ENCODE measurements at places on chromosomes 7 and 10.

DNA sequence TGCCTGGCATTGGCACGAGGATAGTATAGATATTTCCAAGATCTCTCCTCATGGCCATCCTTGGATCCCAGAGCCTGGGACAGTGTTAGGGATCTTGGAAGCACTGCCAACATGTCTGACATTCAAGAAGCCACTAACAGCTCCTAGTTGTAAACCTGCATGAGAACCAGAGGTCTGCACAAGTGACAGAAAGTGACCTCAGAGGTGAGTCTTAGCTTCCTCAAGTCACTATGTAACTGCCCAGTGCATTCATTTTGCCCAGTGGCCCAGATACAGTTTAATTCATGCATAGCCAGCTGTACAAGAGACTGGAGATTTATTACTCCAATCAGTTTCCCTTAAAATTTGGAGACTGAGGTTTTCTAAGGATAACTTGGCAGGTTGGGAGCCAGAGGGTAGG lies 16.7 kb downstream of the SUGCT start:
- no peak for DNase-seq

DNA sequence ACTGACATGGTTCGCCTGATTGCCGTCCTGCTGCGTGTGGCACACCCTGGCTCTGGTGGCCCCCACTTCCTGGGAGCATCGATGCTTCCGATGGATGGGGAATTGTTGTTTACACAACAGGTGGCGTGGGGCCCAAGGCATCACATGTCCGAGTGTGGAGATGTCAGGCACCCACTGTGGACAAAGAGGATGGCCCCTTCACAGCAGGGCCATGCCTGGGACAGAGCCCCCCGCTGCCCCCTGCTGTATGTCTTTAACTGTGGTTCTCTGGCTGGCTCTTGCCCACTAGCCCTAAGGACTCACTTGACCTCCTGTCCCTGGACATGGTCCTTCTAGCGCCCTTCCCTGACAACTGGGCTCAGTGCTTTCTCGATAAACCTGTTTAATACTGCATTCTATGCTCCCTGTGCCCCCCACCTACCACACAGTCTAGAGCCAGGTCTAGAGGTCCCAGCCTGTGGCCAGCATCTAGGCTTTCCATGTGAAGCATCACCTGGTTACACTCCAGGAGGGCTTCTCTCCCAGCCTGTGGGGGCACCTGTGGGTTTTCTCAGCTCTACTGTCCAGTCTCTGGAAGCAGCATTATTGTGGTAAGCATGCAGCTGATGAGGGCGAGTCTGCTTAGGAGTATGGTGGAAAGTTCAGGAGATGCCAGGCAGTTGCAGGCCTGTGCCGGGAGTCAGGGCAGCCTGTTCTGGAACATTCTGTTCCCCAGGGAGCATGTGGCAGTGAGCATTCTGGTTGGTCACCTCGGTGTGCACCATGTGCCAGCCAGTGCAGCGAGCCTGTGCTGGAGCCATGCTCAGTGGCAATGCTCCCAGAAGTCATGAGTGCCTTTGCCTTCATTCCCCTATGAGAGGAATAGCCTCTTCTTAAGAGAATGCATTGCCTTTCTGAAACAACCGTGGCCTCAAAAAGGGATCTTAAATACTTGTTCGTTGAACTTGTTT lies 10.4 kb downstream of the ADCY1 start:
- DNase-seq = no peak

GRCh38 chr10:31619531-31620061 lies 300.6 kb downstream of the ZEB1 start:
- DNase-seq = no peak

DNA sequence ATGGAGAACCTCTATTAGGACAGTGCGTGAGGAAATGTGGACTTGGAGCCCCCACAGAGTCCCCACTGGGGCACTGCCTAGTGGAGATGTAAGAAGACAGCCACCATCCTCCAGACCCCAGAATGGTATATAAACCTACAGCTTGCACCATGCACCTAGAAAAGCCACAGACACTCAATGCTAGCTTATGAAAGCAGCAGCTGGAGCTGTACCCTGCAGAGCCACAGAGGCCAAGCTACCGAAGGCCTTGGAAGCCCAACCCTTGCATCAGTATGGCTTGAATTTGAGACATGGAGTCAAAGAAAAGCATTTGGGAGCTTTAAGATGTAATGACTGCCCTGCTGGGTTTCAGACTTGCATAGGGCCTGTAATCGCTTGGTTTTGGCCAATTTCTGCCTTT lies 361.3 kb downstream of the ZNF248 start:
- DNase-seq = no peak

- DNase-seq = no peak
These were observed 13.1 kb downstream of the PLEKHA1 start for GRCh38 chr10:122387572-122387971.

DNA sequence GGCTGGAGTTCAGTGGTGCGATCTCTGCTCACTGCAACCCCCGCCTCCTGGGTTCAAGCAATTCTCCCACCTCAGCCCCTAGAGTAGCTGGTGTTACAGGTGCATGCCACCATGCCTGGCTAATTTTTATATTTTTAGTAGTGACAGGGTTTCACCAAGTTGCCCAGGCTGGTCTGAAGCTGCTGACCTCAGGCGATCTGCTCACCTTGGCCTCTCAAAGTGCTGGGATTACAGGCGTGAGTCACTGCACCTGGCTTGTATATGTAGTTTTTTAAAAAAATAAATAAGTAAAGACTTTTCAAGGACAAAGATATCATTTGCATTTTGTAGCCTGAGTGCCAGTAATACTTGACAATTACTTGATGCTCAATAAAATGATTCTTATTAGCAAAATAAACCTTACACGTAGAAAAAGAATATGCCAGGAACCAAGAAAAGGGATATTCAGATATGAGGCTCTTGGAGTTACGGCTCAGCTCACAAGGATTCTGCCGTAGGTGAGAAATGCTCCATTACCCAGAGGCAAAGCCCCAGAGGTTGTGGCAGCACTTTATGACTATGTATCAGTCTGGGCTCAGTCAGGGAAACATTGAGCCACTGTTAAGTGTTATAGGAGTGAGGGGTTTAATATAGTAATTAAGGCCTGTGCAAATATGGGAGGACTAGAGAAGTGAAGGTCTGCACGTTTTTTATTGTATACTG lies 98.5 kb downstream of the TPST1 start:
- DNase-seq = no peak

DNA sequence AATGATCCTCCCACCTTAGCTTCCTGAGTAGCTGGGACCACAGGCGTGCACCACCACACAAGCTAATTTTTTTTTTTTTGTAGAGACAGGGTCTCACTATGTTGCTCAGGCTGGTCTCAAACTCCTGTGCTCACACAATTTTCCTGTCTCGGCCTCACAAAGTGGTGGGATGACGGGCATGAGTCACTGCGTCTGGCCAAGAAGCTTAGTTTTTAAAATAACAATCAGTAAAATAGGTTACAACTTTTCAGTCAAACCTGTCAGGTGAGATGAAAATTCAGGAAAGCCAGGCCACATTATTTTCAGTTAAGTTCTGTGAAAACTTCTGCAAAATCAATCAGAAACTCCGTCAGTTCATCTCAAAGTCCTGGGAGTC lies 55.4 kb downstream of the FAM241B start:
- DNase-seq = no peak

GRCh38 chr10:30434273-30435072 lies 489 bp downstream of the MAP3K8 start:
- peak; percentile 77 for DNase-seq

DNA sequence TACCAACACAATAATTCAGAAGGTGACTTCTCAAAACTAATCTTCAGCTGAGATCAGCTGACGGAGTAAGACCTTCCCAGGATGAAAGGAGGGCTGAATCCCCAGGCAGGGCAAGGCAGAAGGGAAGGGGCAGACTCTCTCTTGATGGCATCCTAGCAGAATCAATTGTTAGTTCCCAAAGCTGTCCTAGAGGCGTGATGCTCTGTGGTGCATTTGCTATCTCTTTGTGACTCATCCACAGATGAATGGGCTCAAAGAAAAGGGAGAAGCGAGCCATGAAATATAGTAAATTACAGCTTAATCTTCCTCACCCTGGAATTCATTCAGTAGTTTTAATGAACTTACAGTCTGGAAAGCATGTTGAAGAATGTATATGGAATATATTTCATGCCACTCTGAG lies 37.2 kb downstream of the PDE1C start:
- DNase-seq = no peak

- DNase-seq = no peak
These were observed 13.2 kb downstream of the CALML5 start for GRCh38 chr10:5485948-5486852.

DNA sequence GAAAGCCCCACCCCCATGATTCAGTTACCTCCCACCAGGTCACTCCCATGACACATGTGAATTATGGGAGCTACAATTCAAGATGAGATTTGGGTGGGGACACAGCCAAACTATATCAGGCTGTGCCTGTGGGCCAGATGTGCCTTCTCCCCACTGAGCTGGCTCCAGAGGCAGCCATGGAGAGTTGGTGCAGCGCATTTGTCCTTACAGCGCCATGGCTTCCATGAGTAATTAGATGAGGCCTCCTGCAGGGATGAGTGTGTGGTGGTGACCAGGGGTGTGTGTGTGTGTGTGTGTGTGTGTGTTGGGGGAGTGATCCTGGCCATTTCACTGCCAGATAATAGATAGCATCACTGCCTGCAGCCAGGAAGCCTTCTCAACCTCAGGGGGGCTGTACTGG lies 94.6 kb downstream of the FANK1 start:
- DNase-seq = no peak

GRCh38 chr7:99975782-99976521 lies at the start of gene AZGP1:
Gene AZGP1, minus strand, starts transcription at chr7:99976031. Its CDS starts 11 bp downstream, at chr7:99976020.
- no peak for DNase-seq

- DNase-seq = no peak
These were observed 20.2 kb downstream of the CALML3 start for GRCh38 chr10:5545011-5545410.

DNA sequence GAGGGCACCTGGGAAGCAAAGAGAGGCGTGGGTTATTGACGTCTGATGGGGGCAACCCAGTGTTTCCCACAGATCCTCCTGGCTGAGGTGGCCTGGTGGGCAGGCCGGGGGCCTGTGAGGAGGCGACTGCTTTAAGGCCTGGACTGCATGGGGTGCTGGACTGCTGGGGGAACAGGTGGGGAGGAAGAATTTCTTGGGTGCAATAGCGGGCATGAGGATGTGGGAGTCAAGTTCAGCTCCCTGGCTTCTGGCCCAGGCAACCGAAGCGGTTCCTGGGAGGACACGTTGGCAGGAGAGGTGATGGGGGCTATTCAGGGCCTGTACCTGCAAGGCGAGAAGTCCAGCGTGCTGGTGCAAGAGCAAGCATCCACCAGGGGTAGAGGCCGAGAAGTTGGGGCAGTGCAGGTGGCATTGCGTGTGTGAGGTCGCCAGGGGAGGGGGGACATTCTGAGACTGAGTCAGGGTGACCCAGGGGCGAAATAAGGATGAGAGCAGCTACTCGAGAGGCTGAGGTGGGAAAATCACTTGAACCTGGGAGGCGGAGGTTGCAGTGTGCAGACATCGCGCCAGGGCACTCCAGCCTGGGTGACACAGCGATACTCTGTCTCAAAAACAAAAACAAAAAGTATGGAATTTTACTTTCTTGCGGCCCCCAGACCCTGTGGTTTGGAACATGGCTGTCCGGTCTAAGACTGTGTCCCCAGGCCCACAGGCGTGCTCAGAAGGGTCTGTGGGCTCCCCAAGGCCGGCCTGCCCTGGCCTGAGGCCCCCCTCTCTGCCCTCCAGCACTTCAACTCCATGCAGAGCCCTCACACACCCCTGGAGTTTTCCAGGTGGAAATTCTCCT lies 53.6 kb upstream of the ELN start:
- peak; percentile 47 for DNase-seq

- no peak for DNase-seq
These were observed 48.5 kb upstream of the KCNMA1 start for GRCh38 chr10:77686096-77686495.

- no peak for DNase-seq
These were observed 48.9 kb downstream of the ZCCHC24 start for GRCh38 chr10:79396520-79396919.

Measured in type B pancreatic cell (in vitro differentiated cells).